Amygdala (tissue), 56 donors: ENCODE measurements at places on chromosomes 5 and 9.

GRCh38 chr5:146026307-146027010 lies 78.9 kb downstream of the PLAC8L1 start:
- no peak for DNase-seq

DNA sequence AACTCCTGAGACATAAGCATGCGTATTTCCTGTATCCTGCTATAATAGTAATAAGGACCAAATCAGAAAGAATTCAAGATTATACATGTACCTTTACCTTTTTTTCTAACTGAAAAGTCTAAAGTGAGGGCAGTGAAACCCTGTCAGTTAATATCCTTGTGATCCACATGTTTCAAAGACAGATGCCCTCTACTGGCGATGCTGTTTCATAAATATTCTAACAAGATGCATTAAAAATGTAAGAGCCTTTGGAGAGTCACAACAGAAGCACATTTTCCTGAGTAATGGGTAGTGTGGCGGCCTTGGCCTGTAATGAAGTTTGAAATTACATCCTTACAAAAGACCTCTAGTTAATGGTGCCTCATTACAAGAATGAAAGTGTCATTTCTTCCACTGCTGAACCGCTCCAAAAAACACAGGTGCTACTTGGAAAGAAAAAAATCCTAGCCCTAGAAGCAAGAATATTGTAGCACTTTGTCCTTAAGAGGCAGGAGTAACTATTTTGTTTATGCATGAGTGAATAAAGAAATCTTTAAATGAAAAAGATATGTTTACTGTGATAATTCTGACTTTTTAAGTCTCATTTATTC lies 232.6 kb downstream of the EPB41L4A start:
- DNase-seq = no peak

DNA sequence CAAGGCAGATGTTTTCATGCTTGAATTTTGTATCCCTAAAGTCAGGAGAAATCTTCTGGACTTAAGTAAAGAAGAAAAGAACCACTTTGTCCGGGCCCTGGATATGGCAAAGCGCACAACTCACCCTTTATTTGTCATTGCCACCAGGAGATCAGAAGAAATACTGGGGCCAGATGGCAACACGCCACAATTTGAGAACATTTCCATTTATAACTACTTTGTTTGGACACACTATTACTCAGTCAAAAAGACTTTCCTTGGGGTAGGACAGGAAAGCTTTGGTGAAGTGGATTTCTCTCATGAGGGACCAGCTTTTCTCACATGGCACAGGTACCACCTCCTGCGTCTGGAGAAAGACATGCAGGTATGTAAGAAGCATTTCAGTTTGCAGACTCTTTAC lies 2.3 kb downstream of the TYRP1 start:
- DNase-seq = no peak

- no peak for DNase-seq
Measured at GRCh38 chr5:1437226-1437829, 7.9 kb downstream of the SLC6A3 start.

DNA sequence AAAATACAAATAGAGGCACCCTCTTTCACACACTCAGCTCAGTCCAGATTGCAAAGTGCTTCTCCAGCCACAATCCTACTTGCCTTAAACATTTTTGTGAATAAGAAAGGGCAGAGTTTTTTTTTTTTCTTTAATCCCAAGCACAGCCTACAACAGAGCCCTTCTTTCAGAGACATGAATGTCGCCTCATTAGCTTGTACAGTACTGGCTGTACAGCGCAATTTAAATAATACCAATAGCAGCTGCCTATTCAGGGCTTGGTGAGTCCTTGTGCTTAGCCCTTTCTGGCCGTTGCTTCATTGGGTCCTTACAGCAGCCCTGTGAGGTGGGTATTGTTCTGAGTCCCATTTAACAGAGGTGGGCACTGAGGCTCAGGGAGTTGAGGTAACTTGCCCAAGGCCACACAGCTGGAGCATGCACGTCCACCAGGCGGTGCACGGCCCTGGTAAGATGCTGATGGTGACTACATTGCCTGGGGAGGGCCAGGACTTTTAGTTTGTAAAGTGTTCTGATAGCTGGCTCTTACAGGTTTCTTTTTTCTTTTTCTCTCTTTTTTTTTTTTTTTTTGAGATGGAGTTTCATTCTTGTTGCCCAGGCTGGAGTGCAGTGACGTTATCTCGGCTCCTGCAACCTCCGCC lies 23.1 kb downstream of the NDST1 start:
- no peak for DNase-seq

DNA sequence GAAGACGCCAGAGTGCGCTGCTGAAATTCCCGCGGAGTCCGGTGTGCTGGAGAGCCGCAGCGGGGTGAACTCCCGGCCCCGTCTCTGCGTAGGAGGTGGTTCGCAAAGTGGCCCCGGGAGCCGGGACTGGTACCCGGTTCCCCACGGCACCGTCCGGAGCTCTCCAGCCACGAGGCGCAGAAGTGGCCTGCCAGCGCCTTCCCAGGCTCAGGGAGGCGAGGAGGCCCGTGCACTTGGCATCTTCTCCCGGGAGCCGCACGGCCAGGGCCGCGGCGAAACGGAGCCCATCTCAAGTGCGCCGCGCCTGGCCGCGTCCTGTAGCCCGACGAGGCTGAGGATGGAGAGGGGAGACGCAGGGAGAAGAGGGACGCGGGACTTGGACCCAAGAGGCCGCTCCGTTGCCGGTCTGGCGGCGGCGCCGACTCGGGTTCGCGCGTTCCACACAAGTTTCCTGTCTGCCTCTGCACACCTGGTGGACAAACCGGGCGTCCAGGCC lies 1.1 kb upstream of the IRX1 start:
- no peak for DNase-seq

DNA sequence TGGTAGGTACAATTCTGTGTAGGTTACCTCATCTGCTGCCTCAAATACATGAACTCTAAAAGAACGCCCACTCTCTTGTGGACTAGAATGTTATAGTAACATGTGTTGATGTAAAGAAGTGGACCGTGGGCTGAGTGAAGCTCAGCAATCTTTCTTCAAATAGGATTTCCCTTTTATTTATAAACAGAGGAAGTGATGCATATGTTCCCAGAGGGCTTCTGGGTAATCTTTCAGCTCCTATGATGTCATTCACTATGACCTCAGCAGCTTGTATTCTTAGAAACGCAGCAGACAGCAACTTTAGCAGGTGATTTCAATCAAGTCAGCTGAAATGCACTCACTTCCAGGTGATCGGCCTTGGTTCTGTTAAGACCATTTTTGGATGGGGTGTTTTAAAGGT lies 14.4 kb downstream of the F2RL2 start:
- DNase-seq = no peak

DNA sequence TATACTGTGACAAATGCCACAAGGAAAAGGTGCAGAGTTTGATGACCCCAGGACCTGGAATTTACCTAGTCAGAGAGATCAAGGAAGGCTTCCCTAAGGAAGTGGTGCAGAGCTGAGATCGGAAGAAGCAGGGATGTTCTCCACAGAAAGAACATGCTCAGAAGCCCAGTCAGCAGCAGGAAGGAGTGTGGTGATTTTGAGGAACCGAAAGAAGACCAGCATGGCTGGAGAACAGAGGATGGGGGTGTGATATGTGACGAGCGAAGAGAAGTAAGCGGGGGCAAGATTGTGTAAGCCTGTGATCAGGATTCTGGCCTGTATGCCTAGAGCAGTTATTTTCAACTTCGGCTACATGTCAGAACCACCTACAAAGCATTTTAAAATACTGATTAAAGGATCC lies 18.7 kb upstream of the PIK3R1 start:
- DNase-seq = no peak

DNA sequence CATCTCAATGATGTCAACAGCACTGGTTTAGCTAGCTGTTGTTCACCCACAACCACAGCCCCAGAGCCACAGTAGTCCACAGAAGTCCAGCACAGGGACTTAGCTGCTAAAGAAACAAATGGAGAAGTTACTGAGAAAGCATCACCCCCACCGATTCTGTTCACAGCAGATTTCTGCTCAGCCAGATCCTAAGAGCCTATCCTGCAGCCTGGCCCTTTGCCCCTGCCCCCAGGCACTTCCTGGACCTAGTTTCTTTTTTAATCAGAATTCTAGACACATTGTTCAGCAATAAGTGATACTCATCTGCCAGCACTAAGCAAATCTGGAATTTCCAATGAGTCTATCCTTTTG lies 7.4 kb downstream of the B4GALT1 start:
- no peak for DNase-seq

DNA sequence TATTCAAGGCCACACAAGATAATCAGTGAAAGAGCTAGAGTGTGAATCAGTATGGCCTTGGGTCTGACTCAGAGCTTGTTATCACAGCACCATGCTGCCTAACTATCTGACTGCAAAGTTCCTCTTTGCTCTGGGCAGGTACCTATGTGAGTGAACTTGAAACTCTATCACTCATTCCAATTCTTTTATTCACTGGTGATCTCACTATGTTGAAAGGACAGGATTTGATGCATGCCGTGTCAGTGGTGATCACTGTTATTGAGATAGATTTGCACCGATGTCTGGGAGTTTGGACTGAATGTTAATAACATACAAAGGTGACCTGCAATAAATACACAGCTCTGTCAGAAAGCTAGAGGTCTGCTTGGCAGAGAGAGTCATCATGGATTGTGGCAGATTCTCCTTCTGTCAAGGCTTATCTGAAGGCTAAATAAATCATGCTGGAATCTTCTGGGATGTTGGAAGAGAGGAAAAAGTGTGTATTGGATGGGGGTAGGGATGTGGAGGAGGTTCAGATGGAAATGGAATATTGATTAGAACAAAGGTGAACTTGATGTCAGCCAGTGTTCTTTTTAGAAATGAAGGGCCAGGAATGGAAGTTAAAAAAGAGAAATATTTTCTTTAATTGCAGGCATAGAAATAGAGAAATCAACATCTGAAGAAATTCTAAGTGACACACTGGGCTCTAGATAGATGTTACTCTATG lies 91.8 kb upstream of the TNC start:
- no peak for DNase-seq

DNA sequence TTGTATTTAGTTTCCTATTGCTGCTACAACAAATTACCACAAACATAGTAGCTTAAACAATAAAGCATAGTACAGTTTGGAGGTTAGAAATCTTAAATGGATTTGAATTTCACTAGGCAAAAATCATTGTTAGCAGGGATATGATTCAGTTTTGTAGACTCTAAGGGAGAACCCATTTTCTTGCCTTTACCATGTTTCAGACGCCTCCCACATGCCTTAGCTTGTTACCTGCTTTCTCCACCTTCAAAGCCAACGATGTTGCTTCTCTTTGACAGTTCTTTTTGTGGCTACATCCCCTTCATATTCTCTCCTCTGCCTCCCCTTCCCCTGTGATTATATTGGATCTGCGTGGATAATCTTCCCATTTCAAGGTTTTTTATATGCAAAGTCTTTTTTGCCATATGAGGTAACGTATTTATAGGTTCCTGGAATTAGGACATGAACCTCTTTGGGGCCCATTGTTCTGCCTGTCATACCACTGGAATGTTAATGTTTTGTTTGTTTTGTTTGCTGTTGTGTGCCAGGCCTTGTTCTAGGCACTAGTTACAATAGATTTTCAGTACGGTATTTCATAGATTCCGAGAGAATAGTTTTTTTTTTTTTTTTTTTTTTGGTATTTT lies 54.1 kb downstream of the UHRF2 start:
- DNase-seq = no peak

- no peak for DNase-seq
Measured at GRCh38 chr9:83154087-83154736, 91.3 kb upstream of the RASEF start.

GRCh38 chr5:132027027-132027426 lies 15.6 kb upstream of the ACSL6 start:
- no peak for DNase-seq

GRCh38 chr5:65326922-65327321 lies 154.8 kb downstream of the ADAMTS6 start:
- no peak for DNase-seq
